ENCODE measurements at places on chromosomes 4 and X. TPM values are rescaled to one million over a fixed set of nuclear protein-coding genes. Genes with fewer than 3 reads are reported as not detected.

Gene ELF4
- 25.0 TPM for total RNA-seq

Gene CSAG3
- not detected for total RNA-seq

Gene INTU
- total RNA-seq, result 1.2 TPM

Gene ANXA3
- total RNA-seq, result 84.9 TPM

Gene DMRTC1
- total RNA-seq, result not detected

Gene MAGEA1
- total RNA-seq, result 0.11 TPM

Gene BEX2
- 11.6 TPM for total RNA-seq

Gene CT83
- not detected for total RNA-seq

Gene TMEM31
- not detected for total RNA-seq

Gene ANXA10
- 2.5 TPM for total RNA-seq

Gene GYPA
- not detected for total RNA-seq

Gene L1CAM
- 19.5 TPM for total RNA-seq

Gene UGT2A3
- 0.05 TPM for total RNA-seq

Gene HHIP
- 0.76 TPM for total RNA-seq

Gene PNMA6F
- total RNA-seq, result not detected

Gene MAGEH1
- 7.2 TPM for total RNA-seq

Gene EXOC1L
- not detected for total RNA-seq

Gene NXT2
- total RNA-seq, result 7.9 TPM

Gene GABRE
- 7.8 TPM for total RNA-seq

Gene RHOXF2B
- total RNA-seq, result not detected

Gene GPC4
- 0.02 TPM for total RNA-seq

Gene ZCCHC18
- 0.02 TPM for total RNA-seq

Gene MAML3
- 17.6 TPM for total RNA-seq

Gene SPOCK3
- total RNA-seq, result 0.22 TPM

Measured in A549 treated with dexamethasone at 1 μM for 4 hours (cell line).